ENCODE measurements at places on chromosomes 2 and 18.
A peak's percentile ranks its signal among the peaks of the same experiment; 100 is the strongest.

- no peak overlapping the region for H3K4me3 ChIP-seq
- H3K4me1 ChIP-seq, result peaks cover 17% of the 10 kb centered on the region
- H3K27me3 ChIP-seq, result peaks cover 3% of the 10 kb centered on the region
- H3K27ac ChIP-seq, result peak overlapping the region; percentile 88
- DNase-seq, result no peak
Observed at GRCh38 chr2:172232708-172233396, 130.2 kb upstream of the DLX2 start.

DNA sequence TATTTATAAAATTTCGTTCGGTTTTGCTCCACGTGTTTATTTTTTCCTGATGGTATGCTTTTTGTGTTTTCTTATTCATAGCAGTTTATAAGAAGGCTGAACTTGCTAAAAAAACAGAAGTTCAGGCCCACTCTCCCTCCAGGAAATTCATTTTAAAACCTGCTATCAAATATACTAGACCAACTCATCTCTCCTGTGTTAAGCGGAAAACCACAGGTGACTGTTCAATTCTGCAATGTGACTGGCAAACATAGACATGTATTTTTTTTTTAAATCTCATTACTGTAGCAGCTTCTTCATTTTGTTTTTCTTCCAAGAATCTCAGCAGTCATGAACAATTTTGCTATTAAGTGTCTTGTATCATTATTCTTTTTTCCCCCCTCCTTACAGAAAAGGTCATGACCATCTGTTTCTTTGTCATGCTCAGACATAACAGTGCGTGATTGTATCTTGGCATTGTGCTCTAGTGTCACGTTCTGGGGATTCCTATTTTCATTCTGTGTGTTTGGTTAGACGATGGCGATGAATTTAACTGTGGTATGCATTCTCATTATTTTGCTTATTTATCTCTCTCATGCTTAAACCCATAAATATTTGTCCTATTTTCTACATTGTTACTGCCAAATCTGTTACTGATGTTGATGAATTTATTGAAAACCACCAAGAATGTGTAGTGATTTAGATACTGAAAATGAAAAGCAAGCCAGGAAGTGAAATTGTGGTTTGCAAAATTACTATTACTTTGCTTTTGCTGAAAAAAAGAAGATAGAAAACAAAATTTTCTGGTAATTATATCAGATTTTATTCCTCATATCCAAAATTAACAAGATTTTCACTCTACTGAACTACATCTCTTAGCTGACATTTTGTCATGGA is 74.6 kb upstream of the UNC80 start:
- H3K36me3 ChIP-seq, result no peaks in the 10 kb centered on the region
- no peaks in the 10 kb centered on the region for H3K27me3 ChIP-seq
- H3K4me1 ChIP-seq, result no peaks in the 10 kb centered on the region
- no peak overlapping the region for H3K27ac ChIP-seq
- no peak overlapping the region for H3K4me3 ChIP-seq
- no peak for DNase-seq

GRCh38 chr2:203713381-203713780 is 6.9 kb downstream of the CD28 start:
- no peaks in the 10 kb centered on the region for H3K36me3 ChIP-seq
- no peak overlapping the region for H3K27ac ChIP-seq
- DNase-seq, result no peak
- no peaks in the 10 kb centered on the region for H3K4me1 ChIP-seq
- no peaks in the 10 kb centered on the region for H3K27me3 ChIP-seq

DNA sequence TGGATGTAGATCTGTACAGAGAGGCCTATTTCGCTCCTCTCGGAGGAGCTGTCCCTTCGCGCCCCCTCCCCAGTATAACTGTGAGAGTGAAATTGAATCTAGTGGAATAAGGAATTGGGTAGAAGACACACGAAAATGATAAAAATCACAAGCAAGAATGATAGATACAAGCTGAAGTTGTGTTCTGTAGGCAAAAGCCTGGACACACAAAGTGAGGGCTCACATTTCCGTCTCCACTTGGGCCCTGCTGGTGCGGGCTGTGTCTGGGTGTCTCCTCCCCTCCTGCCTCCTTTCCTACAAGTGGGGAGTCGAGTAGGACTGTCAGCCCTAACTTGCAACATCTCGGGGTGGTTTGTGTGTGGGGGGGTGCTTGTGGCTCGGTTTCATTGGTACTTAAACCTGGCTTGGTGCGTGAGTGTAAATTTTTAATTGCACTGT is 457 bp upstream of the SP9 start:
- no peak overlapping the region for H3K27ac ChIP-seq
- no peaks in the 10 kb centered on the region for H3K36me3 ChIP-seq
- peaks cover 6% of the 10 kb centered on the region for H3K27me3 ChIP-seq
- H3K4me1 ChIP-seq, result no peaks in the 10 kb centered on the region
- no peak overlapping the region for H3K4me3 ChIP-seq

GRCh38 chr2:29129586-29130281 is 14.5 kb downstream of the CLIP4 start:
- H3K4me3 ChIP-seq, result no peak overlapping the region
- DNase-seq, result no peak
- H3K27me3 ChIP-seq, result no peaks in the 10 kb centered on the region
- no peak overlapping the region for H3K27ac ChIP-seq
- H3K36me3 ChIP-seq, result no peaks in the 10 kb centered on the region
- peaks cover 6% of the 10 kb centered on the region for H3K4me1 ChIP-seq

DNA sequence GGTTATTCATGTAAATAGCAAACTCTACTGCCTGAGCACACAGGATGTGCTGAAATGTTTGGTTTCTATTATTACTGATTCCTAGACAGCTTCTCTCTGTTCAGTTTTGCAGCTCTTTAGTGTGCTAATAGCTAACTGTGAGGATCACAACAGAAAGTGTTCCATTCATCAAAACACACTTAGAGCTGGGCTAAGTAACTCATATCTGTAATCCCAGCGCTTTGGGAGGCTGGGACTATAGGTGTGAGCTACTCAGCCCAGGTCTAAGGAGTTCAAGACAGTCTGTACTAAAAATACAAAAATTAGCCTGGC is 63.2 kb downstream of the MOGAT1 start:
- H3K27ac ChIP-seq, result peak overlapping the region; percentile 85
- no peaks in the 10 kb centered on the region for H3K27me3 ChIP-seq
- no peak overlapping the region for H3K4me3 ChIP-seq
- H3K36me3 ChIP-seq, result no peaks in the 10 kb centered on the region

DNA sequence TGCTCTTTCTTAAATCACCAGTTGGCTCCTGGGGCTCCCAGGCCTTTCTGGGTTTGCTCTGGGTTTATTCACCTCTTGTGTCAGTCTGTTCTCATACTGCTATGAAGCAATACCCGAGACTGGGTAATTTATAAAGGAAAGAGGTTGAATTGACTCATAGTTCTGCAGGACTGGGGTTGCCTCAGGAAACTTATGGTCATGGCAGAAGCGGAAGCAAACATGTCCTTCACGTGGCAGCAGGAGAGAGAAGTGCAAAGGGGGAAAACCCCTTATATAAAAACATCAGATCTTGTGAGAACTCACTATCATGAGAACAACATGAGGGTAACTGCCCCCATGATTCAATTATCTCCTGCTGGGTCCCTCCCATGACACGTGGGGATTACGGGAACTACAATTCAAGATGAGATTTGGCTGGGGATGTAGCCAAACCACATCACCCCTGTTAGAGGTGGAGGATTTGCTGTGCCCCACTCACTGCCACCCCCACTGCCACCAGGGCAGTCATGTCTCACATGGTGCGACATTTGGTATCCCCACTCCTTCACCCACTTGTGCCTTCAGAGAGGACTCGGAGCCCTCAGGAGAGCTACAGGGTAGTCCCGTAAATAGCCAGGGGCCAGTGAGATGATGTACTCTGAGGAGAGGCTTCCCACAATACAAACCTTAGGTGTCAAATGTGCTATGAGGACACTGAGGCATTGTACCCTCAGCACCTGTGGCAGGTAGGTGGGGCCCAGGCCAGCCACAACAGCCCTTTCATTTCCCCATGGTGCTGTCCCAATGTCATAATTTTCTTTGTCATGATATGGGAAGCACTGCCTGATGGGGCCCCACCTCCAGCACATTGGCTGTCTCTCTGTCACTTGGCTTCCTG is 35.7 kb downstream of the CDC42EP3 start:
- no peak overlapping the region for H3K27ac ChIP-seq
- no peaks in the 10 kb centered on the region for H3K36me3 ChIP-seq
- H3K27me3 ChIP-seq, result no peaks in the 10 kb centered on the region
- DNase-seq, result no peak

GRCh38 chr2:224798180-224798579 is 82.0 kb upstream of the CCDC195 start:
- no peak overlapping the region for H3K4me3 ChIP-seq
- H3K27ac ChIP-seq, result no peak overlapping the region
- no peak for DNase-seq

DNA sequence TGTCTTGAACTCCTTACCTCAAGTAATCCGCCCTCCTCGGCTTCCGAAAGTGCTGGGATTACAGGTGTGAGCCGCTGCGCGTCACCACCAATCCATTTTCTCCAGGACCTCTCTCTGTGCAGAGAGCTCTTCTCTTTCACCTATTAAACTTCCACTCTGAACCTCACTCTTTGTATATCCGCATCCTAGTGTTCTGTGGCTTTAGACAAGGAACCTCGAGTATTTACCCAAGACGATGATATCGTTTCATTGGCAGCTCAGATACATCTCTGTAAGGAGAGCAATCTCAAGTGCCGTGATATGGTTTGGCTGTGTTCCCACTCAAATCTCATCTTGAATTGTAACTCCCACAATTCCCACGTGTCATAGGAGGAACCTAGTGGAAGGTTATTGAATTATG is 15.1 kb upstream of the WDR33 start:
- H3K4me3 ChIP-seq, result no peak overlapping the region
- no peak for DNase-seq
- H3K27ac ChIP-seq, result no peak overlapping the region
- no peaks in the 10 kb centered on the region for H3K27me3 ChIP-seq
- H3K4me1 ChIP-seq, result no peaks in the 10 kb centered on the region

- H3K27me3 ChIP-seq, result no peaks in the 10 kb centered on the region
- H3K4me3 ChIP-seq, result no peak overlapping the region
- DNase-seq, result no peak
- no peaks in the 10 kb centered on the region for H3K4me1 ChIP-seq
- H3K27ac ChIP-seq, result no peak overlapping the region
- no peaks in the 10 kb centered on the region for H3K36me3 ChIP-seq
Observed at GRCh38 chr2:40129725-40130124, 322.2 kb downstream of the SLC8A1 start.

DNA sequence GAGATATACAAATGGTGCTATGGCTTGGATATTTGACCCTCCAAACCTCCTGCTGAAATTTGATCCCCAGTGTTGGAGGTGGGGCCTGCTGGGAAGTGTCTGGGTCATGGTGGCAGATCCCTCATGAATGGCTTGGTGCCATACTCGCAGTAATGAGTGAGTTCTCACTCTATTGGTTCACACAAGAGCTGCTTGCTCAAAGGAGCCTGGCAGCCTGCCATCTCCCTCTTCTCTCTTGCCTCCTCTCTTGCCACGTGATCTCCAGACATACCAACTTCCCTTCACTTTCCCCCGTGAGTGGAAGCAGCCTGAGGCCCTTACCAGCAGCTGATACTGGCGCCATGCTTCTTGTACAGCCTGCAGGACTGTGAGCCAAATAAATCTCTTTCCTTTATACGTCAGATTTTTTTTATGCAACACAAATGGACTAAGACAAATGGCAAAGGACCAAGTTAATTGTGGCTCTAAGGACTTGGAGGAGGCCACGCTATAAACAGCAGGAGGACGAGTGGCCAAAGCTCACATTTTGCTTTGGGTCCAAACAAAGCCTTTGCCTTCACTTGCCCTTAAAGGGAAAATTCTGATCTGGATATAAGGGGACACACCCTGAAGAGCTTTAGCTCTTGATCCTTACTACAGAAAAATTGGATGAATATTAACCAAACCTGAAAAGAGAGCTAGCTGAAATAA is 214.7 kb downstream of the SS18 start:
- no peaks in the 10 kb centered on the region for H3K27me3 ChIP-seq
- H3K27ac ChIP-seq, result no peak overlapping the region
- no peak overlapping the region for H3K4me3 ChIP-seq
- no peak for DNase-seq
- H3K4me1 ChIP-seq, result no peaks in the 10 kb centered on the region
- no peaks in the 10 kb centered on the region for H3K36me3 ChIP-seq

DNA sequence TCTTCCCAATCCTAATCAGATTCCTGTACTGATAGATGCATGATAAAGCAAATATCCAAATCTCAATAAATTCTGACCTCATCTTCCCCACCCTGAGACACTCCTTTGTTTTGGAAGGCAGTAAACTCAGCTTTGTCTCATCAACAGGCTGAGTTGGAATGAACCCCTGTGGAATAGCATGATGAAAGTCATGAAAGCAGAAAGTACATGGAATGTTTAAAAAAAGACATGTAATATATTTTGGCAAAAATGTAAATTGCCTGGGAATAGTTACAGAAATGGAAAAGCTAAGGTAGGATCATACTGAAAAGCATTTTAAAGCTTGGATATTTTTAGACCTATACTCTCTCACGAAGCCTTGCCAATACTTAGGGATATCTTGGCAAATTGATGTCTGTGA is 468.7 kb upstream of the CDH7 start:
- H3K4me3 ChIP-seq, result no peak overlapping the region
- no peaks in the 10 kb centered on the region for H3K36me3 ChIP-seq
- no peak for DNase-seq
- H3K27me3 ChIP-seq, result no peaks in the 10 kb centered on the region
- no peaks in the 10 kb centered on the region for H3K4me1 ChIP-seq
- no peak overlapping the region for H3K27ac ChIP-seq

DNA sequence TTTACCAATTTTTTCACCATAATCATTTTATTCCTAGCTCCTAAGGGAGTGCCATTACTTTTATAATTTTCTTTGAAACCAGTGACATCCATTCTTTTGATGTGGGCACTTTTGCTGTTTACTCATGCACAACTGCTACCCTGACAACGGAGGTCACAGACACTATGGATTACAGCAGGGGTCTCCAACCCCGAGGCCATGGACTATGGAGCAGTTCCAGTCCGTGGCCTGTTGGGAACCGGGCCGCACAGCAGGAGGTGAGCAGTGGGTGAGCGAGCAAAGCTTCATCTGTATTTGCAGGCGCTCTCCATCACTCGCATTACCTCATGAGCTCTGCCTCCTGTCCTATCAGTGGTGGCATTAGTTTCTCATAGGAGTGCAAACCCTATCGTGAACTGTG is 34.6 kb downstream of the PRPF40A start:
- H3K4me3 ChIP-seq, result no peak overlapping the region
- no peaks in the 10 kb centered on the region for H3K36me3 ChIP-seq
- no peaks in the 10 kb centered on the region for H3K4me1 ChIP-seq
- DNase-seq, result no peak
- no peaks in the 10 kb centered on the region for H3K27me3 ChIP-seq
- H3K27ac ChIP-seq, result no peak overlapping the region

DNA sequence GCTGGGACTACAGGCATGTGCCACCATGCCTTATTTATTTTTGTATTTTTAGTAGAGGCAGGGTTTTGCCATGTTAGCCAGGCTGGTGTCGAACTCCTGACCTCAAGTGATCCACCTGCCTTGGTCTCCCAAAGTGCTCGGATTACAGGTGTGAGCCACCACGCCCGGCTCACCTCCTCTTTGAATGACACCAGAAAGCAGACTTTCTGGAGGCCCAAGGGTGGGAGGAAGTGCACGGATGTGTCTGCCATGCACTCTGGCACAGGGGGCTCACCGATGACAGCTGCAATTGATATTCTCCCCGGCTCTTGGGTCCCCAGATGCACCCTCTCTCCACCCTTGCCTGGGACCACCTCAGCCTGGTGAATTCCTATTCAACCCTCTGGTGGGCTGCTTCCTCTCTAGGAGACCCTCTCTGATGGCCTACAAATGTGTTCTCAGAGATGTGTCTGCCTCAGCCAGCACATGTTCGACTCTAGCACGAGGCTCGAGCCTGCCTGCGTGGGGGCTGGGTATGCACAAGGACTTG is 87.3 kb downstream of the SEPTIN10 start:
- H3K36me3 ChIP-seq, result no peaks in the 10 kb centered on the region
- no peak for DNase-seq
- no peak overlapping the region for H3K4me3 ChIP-seq

Measured in breast epithelium (tissue), 4 donors.